ENCODE measurements at places on chromosomes 5 and 9.

DNA sequence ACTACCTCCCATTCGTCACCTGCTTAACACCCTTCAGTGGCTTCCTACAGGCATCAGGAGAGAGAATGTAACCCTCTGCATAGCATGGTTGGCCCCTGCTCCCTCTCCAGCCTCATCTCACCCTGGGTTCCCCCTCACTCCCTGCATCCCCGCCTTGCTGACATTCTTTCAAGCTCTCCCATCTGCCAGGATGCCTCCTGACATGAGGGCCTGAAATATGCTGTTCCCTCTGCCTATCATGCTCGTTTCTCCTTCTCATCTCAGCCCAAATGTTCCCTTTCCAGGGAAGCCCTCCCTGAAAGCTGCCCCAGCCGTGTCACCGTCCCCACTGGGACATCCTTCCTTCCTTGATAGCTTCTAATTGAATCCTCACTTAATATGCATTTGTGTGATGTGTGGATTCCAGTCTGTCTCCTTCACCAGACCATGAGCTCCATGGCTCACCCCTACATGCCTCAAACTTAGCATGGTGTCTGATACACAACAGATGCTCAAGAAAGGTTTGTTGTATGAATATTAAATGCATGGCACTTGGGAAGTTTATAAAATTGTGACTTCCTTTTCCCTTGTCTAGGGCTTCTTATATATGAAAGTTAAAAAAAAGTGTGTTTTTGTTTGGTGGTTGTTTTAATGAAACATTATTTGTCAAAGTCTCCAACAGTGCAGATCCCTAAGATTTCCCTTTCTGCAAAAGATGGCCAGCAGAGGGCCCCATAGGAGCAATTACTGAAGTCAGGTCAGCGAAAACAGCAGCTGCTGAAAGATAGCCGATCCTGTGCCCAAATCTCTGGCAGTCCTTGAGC is 7.3 kb upstream of the C5orf58 start:
- DNase-seq = peak; percentile 40

GRCh38 chr5:126864042-126864688 is 87.2 kb downstream of the LMNB1 start:
- no peak for DNase-seq

DNA sequence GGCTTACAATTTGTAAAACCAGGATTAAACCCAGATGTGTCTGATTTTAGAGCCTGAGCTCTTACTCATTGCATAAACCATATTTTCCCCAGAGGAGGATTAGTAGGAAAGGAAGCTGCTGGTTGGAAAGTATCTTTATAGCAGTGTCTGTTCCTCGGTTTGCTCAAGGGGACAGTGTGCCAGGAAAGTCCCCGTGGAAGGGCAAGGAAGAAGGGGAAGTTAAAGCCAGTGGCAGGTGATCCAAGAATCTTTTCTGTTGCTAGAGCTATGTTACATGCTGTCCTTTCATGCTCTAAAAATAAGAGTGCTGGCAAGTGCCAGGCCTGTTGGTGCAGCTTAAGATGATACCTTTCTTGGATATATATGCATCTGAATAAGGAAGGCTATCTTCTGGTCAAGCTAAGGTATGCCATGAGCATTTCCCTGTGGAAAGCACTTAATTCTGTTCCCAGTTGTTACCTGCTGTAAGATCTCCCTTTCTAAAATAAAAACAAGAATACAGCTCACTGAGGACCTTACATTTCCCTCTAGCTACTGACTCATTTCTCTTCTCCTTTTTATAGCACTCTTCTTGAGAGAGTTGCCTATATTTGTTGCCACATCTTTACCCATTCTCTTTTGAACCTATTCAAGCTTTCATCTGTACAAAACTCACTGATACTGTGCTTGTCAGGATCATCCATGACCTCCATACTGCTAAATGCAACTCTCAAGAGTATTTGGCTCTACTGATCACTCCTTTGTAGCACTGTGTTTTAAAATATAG is 8.0 kb downstream of the PDCD1LG2 start:
- no peak for DNase-seq

- DNase-seq = no peak
Observed at GRCh38 chr5:123537845-123538244, 25.9 kb downstream of the CSNK1G3 start.

DNA sequence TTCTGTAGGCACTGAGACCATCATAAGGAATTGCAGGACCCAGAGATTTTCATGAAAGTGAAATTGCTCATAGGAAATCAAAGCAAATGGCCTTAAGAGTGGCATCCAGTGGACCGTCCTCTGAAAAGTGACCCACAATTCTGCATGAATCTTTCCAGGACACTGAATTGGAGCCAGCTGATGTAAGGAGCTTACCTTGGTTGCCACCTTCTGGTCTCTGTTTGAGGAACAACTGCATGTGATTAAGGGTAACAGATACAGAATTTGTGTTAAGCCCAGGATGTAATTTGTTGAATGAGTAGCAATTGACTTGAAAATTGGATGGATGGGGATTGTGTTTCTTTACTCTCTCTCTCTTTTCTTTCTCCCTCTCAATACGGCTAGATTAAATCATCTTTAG is 49.9 kb upstream of the GAS1 start:
- DNase-seq = no peak

GRCh38 chr9:8780386-8780785 is 980.8 kb upstream of the DMAC1 start:
- no peak for DNase-seq

DNA sequence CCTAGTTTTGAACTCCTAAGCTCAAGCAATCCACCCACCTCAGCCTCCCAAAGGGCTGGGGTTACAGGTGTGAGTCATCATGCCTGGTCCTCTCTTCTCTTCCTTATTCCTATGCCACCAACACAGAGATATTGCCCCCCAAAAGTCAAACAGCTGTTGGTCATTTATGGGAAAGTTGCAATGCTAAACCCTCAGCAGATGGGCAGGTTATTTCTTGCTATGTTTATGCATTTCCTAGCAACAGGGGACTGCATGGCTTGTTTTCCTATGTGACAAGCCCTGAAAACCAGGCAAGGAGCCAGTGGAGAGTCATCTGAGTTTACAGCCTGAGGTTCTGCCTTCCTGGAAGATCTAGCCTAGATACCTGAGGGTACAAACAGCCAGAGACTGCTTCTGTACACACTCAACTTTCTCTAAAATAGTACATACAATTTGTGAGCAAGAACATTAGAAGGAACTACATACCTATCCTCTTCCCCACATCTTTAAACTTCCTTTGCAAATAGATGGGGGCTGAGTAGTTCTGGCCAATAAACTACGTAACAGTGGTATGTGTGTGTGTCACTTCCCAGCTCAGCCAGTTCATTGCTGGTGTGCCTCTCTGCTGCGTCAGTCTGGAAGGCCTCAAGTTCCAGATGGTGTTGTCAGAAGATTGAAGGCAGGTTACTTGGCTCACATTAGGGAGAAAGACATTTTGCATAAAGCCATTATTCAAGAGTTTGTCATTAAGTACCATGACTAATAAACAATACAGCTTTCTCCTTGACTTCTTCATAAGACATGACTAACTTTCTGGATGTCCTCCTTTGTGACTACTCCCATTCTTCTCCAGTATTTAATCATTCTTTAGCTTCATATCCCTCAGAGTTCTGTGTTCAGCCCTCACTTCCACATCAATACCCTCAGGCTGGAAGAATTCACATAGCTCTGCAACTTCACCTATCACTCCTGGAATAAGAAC is 65.3 kb downstream of the CSNK1A1 start:
- peak; percentile 95 for DNase-seq

All from H4 (cell line).